ENCODE measurements at places on chromosomes 1 and 21. TPM values are rescaled to one million over a fixed set of nuclear protein-coding genes. Genes with fewer than 3 reads are reported as not detected.

DNA sequence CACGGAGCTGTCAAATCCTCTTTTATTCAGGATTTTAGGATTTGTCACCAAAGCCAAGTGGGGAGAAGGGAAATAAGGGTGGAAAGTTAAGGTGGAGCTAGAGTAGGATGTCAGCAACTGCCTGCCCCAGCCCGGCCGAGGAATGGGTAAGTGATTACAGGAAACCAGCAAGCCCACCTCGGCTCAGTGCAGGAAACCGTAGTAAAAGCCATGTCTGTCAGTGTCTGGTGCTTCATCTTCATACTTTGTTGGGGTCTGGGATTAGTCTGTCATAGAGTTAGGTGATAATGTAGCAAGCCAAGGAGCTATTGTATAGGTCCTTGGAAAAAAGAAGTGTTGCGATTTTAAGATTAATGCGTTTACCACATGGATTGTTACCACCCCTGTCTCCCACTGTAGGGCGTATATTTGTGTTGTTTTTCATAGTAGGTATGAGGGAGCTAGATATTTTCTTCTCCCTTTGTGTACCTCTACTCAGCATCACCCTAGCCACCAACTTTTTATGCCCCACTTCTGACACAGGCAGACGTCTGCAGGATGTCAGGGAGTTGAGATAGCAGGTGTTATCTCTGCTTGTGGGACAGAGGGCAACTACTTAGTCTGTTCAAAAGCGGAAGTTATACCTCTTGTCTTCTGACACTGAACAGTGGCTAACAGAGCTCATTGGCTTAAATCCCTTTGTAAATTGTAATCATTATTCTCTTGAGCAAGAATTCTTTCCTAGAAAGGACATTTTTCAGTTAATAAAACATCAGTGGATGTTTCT is 253.7 kb downstream of the HHAT start:
- no peaks in the 10 kb centered on the region for H3K36me3 ChIP-seq
- H3K27me3 ChIP-seq = no peaks in the 10 kb centered on the region
- H3K27ac ChIP-seq = no peak overlapping the region
- no peaks in the 10 kb centered on the region for H3K4me1 ChIP-seq
- no peak for DNase-seq
- H3K4me3 ChIP-seq = no peak overlapping the region

Gene ARHGAP30
- not detected for total RNA-seq

GRCh38 chr1:60949826-60950197 is 132.5 kb upstream of the NFIA start:
- H3K27me3 ChIP-seq = no peaks in the 10 kb centered on the region
- no peak for DNase-seq
- H3K36me3 ChIP-seq = no peaks in the 10 kb centered on the region
- H3K27ac ChIP-seq = no peak overlapping the region

Gene GPR3
- total RNA-seq = 6.1 TPM

GRCh38 chr1:227738820-227739219 is 3.6 kb downstream of the SNAP47 start:
- peaks cover 16% of the 10 kb centered on the region for H3K4me1 ChIP-seq
- peak overlapping the region; percentile 73 for H3K4me3 ChIP-seq
- no peaks in the 10 kb centered on the region for H3K36me3 ChIP-seq
- no peaks in the 10 kb centered on the region for H3K27me3 ChIP-seq
- no peak for DNase-seq
- no peak overlapping the region for H3K27ac ChIP-seq

Gene THEMIS2
- 5.5 TPM for total RNA-seq

- peak; percentile 9 for DNase-seq
- no peak overlapping the region for H3K4me3 ChIP-seq
- H3K27ac ChIP-seq = no peak overlapping the region
- peaks cover 21% of the 10 kb centered on the region for H3K4me1 ChIP-seq
These were observed 730 bp downstream of the ZCCHC17 start for GRCh38 chr1:31297277-31298247.

Gene HFM1
- 7.1 TPM for total RNA-seq

GRCh38 chr1:92707709-92708108 is 77.2 kb downstream of the EVI5 start:
- H3K27me3 ChIP-seq = no peaks in the 10 kb centered on the region
- no peak overlapping the region for H3K27ac ChIP-seq
- H3K36me3 ChIP-seq = no peaks in the 10 kb centered on the region
- peaks cover 22% of the 10 kb centered on the region for H3K4me1 ChIP-seq
- no peak overlapping the region for H3K4me3 ChIP-seq

Gene F11R
- total RNA-seq = 3.5 TPM

DNA sequence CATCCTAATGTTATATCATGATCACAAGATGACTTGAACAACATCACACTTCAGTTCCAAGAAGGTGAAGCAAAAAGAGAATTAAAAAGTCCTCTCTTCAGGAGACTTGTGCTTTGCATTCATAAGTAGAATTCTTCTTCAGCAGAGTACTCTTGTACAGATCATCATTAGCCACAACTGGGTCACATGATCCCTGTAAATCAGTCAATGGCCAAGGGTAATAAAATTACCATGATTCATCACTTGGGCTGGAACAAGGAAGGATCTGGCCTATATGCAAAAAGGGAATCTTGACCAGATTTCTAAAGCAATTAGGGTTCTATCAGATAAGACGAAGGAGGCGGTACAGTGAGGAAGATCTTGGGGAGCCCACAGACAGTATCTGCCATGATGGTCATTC is 458.0 kb upstream of the DEPDC1 start:
- H3K27me3 ChIP-seq = no peaks in the 10 kb centered on the region
- no peak overlapping the region for H3K27ac ChIP-seq
- DNase-seq = no peak
- peaks cover 5% of the 10 kb centered on the region for H3K4me1 ChIP-seq
- H3K36me3 ChIP-seq = no peaks in the 10 kb centered on the region
- no peak overlapping the region for H3K4me3 ChIP-seq

Gene NEXN
- 1.2 TPM for total RNA-seq

- no peak overlapping the region for H3K27ac ChIP-seq
- H3K4me1 ChIP-seq = no peaks in the 10 kb centered on the region
- H3K4me3 ChIP-seq = no peak overlapping the region
- no peak for DNase-seq
- no peaks in the 10 kb centered on the region for H3K27me3 ChIP-seq
These were observed 138.5 kb downstream of the LRIG2 start for GRCh38 chr1:113211467-113211866.

Gene B3GALT5
- 2.6 TPM for total RNA-seq

GRCh38 chr1:211606332-211606913 is 27.5 kb upstream of the SLC30A1 start:
- no peak overlapping the region for H3K27ac ChIP-seq
- peaks cover 14% of the 10 kb centered on the region for H3K4me1 ChIP-seq
- no peak for DNase-seq
- no peaks in the 10 kb centered on the region for H3K36me3 ChIP-seq
- no peaks in the 10 kb centered on the region for H3K27me3 ChIP-seq

GRCh38 chr1:223219318-223219635 is 76.2 kb upstream of the TLR5 start:
- H3K4me1 ChIP-seq = no peaks in the 10 kb centered on the region
- H3K4me3 ChIP-seq = no peak overlapping the region
- DNase-seq = no peak
- H3K27me3 ChIP-seq = no peaks in the 10 kb centered on the region
- H3K27ac ChIP-seq = no peak overlapping the region
- H3K36me3 ChIP-seq = no peaks in the 10 kb centered on the region

DNA sequence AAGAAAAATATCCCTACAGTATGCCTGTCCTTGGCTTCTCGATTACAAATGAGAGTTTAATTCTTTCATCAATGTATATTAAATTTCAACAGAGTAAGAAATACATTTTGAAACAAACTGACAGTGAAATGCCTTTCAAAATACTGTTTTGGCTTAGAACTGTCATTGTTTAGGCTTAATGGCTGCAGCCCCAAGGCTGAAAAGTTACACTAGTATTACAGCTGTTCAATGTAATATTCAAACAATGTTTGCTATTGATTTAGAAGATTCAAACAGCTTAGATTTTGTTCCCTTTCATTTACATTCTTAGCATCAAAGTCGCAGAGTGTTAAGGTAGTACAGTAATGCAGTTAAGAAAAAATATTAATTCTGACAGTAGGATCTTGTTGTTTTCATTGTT is 882.9 kb upstream of the ADGRL2 start:
- H3K4me3 ChIP-seq = peak overlapping the region; percentile 33
- H3K27ac ChIP-seq = peak overlapping the region; percentile 23
- no peaks in the 10 kb centered on the region for H3K27me3 ChIP-seq
- H3K36me3 ChIP-seq = peaks cover 7% of the 10 kb centered on the region

GRCh38 chr1:172670316-172670715 is 11.4 kb downstream of the FASLG start:
- H3K27me3 ChIP-seq = no peaks in the 10 kb centered on the region
- H3K27ac ChIP-seq = no peak overlapping the region
- DNase-seq = no peak
- H3K4me3 ChIP-seq = no peak overlapping the region
- H3K4me1 ChIP-seq = no peaks in the 10 kb centered on the region
- no peaks in the 10 kb centered on the region for H3K36me3 ChIP-seq

DNA sequence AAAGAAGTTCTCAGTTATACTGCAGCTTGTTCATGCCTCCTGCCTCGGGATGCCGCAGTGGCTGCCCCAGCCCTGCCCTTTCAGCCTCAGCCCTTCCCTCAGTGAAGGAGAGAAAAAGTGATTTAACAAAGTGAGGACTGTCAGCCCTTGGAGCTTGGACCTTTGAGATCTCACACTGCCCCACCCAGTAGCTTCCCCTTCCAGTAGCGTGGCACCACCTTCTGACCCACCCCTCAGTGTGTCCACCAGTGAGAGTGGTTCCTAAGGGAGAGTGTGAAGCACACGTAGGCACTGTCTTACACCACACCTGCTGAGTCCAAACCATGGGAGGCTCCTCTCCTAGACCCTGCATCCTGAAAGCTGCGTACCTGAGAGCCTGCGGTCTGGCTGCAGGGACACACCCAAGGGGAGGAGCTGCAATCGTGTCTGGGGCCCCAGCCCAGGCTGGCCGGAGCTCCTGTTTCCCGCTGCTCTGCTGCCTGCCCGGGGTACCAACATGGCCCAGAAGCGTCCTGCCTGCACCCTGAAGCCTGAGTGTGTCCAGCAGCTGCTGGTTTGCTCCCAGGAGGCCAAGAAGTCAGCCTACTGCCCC is at the start of gene CDA:
CDA (plus strand) TSS at position 464 of the 592 bp plus-strand sequence; CDS start at position 497, 33 bp downstream.
- no peak for DNase-seq
- no peak within 1 kb of the TSS for H3K27ac ChIP-seq
- no peaks in the 10 kb centered on the region for H3K36me3 ChIP-seq
- no peak within 1 kb of the TSS for H3K4me3 ChIP-seq

DNA sequence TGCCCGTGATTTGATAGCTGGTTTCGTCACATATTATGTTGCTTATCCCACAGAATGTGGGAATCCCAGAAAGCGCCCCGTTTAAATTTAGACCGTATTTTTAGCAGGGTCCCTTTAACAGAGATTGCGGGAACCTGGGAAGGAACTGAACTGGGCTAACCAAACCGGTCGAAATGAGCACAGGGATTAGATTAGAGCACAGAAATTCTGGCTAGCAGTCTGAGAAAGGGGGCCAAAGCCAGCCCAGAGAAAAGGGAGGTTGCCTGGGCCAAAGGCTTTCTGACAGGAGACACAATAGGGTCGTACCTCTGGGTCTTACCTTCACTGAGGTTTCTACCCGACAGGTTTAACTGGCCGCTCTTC is 327 bp downstream of the LRRC40 start:
- peak overlapping the region; percentile 100 for H3K27ac ChIP-seq
- peaks cover 47% of the 10 kb centered on the region for H3K4me1 ChIP-seq
- H3K4me3 ChIP-seq = peak overlapping the region; percentile 100
- no peak for DNase-seq
- no peaks in the 10 kb centered on the region for H3K36me3 ChIP-seq
- no peaks in the 10 kb centered on the region for H3K27me3 ChIP-seq

Gene TMPRSS15
- total RNA-seq = not detected

Gene RGS5
- total RNA-seq = 2.8 TPM
